ENCODE measurements at places on chromosomes 12 and 14.
A peak's percentile ranks its signal among the peaks of the same experiment; 100 is the strongest.

DNA sequence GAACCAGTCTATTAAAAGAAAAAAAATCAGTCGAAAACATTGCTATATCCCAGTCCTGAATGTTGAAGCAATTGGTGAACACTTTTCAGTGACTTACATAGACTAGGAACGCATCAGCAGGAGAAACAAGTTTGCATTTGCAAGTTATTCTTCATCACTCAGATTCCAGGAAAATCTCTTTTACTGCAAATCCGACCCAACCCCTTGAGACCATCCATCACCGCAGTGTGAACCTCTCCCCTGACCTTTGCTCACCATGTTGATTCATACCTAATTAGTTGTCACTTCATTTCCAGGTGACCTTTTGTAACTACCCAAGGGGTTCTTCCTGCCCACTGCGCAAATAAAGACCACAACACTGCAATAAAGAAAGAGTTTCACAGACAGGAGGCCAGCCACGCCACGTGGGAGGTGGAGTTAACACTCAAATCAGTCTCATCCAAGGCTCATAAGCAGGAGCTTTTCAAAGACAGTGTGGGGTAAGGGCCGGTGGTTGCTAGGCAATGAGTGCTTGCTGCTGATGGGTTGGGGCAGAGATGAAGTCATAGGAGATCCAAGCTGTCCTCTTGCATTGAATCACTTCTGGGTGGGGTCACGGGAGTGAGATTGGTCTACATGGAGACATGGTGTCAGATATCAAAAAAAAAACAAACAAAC lies 241.3 kb upstream of the TMEM132C start:
- no peaks in the 10 kb centered on the region for H3K4me1 ChIP-seq
- H3K36me3 ChIP-seq, result peaks cover 2% of the 10 kb centered on the region
- H3K27me3 ChIP-seq, result no peaks in the 10 kb centered on the region
- no peak for DNase-seq
- H3K4me3 ChIP-seq, result no peak overlapping the region

DNA sequence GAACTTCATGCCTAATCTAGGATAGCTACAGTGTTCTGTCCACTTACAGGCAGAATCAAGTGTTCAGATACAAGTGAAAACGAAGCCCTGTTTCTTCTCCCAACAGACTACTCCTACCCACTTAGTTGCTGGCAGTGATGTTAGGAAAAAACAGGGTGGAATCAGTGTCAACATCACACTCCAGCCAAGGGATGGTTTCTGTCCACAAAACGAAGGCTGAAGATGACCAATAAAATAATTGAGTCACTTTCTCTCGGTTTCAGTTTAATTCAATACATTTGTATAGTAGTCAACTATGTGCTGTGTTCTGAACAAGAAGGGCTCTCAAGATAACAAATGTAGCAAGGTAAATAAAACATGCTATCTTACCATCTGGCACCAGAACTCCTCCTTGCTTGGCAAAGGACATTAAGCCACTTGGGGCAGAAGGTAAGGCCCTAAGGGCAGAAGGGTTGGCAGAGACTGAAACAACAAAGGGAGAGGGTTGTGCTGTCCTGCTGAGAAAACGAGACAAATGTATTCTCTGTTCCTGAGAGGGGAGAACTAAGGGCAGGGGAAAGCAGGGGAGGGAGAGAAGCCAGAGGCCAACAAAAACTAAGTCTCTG lies 393.6 kb downstream of the DPF3 start:
- no peak for DNase-seq
- no peak overlapping the region for H3K4me3 ChIP-seq
- peaks cover 16% of the 10 kb centered on the region for H3K27me3 ChIP-seq
- H3K4me1 ChIP-seq, result no peaks in the 10 kb centered on the region
- H3K27ac ChIP-seq, result no peak overlapping the region

GRCh38 chr14:55274751-55275150 lies 3.5 kb downstream of the FBXO34 start:
- peak overlapping the region; percentile 10 for H3K4me3 ChIP-seq
- H3K27me3 ChIP-seq, result no peaks in the 10 kb centered on the region
- peaks cover 3% of the 10 kb centered on the region for H3K36me3 ChIP-seq

- no peaks in the 10 kb centered on the region for H3K4me1 ChIP-seq
- DNase-seq, result no peak
- H3K4me3 ChIP-seq, result no peak overlapping the region
- H3K27ac ChIP-seq, result no peak overlapping the region
- H3K27me3 ChIP-seq, result peaks cover 11% of the 10 kb centered on the region
- H3K36me3 ChIP-seq, result peaks cover 10% of the 10 kb centered on the region
Observed at GRCh38 chr14:88069677-88070076, 64.7 kb downstream of the GPR65 start.

DNA sequence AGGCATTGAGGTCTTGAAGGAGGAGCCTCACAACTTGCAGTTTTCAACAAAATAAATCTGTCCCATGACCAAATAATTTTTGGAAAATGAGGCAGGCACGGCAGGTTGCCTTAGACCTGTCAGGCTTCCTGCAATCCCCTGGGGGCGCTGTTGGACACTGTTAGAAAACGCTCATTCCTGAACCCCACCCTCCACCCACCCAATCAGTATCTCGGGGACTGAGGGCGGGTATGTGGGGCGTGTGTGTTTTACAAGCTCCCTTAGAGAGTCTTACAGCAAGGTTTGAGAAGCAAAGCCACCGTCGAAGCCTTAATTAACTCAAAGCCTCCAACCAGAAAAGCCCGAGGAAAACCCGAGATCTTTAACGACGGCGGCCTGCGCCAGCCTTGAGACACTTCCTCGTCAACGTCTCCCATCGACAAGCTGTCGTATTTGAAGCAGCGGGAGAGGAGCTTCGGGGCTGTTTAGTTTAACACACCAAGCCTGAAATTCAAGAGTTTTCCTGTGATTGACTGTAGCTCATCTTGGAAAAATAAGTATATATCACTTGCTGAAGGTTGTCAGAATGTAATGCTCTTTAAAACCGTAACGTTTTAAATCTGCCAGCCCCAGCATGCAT lies 123.0 kb downstream of the GLT1D1 start:
- DNase-seq, result peak; percentile 27
- H3K4me3 ChIP-seq, result no peak overlapping the region
- peaks cover 6% of the 10 kb centered on the region for H3K27me3 ChIP-seq
- no peaks in the 10 kb centered on the region for H3K4me1 ChIP-seq

- H3K4me1 ChIP-seq, result no peaks in the 10 kb centered on the region
- H3K4me3 ChIP-seq, result no peak overlapping the region
- DNase-seq, result no peak
- no peak overlapping the region for H3K27ac ChIP-seq
- peaks cover 6% of the 10 kb centered on the region for H3K27me3 ChIP-seq
Observed at GRCh38 chr12:82047446-82047845, 288.3 kb upstream of the PPFIA2 start.

GRCh38 chr12:29081101-29081500 lies 68.0 kb upstream of the FAR2 start:
- no peak for DNase-seq
- H3K4me1 ChIP-seq, result peaks cover 9% of the 10 kb centered on the region
- no peak overlapping the region for H3K4me3 ChIP-seq

- H3K4me3 ChIP-seq, result no peak overlapping the region
- H3K36me3 ChIP-seq, result no peaks in the 10 kb centered on the region
- no peak overlapping the region for H3K27ac ChIP-seq
- no peaks in the 10 kb centered on the region for H3K4me1 ChIP-seq
- H3K27me3 ChIP-seq, result no peaks in the 10 kb centered on the region
Observed at GRCh38 chr12:109681986-109682707, 31.5 kb upstream of the FAM222A start.

- no peaks in the 10 kb centered on the region for H3K4me1 ChIP-seq
- no peak overlapping the region for H3K4me3 ChIP-seq
- H3K27me3 ChIP-seq, result no peaks in the 10 kb centered on the region
- DNase-seq, result no peak
- H3K36me3 ChIP-seq, result no peaks in the 10 kb centered on the region
- no peak overlapping the region for H3K27ac ChIP-seq
Observed at GRCh38 chr14:105855246-105855892, 329.0 kb downstream of the TMEM121 start.

GRCh38 chr14:73634011-73634833 lies 10.6 kb upstream of the DNAL1 start:
- peak overlapping the region; percentile 75 for H3K4me3 ChIP-seq
- DNase-seq, result peak; percentile 13
- H3K27ac ChIP-seq, result no peak overlapping the region
- no peaks in the 10 kb centered on the region for H3K27me3 ChIP-seq
- H3K36me3 ChIP-seq, result no peaks in the 10 kb centered on the region
- H3K4me1 ChIP-seq, result peaks cover 17% of the 10 kb centered on the region

DNA sequence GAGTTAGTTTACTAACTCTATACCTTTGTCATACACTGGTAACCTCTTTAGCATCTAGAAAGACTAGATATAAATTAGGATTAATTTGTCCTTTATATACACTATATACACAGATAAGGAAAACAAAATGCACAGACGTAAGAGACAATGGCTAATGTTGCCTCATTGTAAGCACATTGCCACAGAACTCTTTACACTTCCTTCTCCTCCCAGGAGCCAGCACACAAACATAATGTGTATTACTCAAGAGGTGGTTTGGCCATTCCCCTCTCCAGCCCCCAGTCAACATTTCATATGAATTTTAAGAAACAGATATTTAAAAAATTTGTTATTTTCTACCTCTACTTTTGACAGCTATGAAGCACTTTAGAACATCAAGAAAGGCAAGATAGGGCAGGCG lies 131.4 kb upstream of the OR4E1 start:
- DNase-seq, result no peak
- H3K36me3 ChIP-seq, result no peaks in the 10 kb centered on the region
- H3K4me3 ChIP-seq, result no peak overlapping the region
- no peak overlapping the region for H3K27ac ChIP-seq
- peaks cover 21% of the 10 kb centered on the region for H3K27me3 ChIP-seq
- H3K4me1 ChIP-seq, result no peaks in the 10 kb centered on the region

DNA sequence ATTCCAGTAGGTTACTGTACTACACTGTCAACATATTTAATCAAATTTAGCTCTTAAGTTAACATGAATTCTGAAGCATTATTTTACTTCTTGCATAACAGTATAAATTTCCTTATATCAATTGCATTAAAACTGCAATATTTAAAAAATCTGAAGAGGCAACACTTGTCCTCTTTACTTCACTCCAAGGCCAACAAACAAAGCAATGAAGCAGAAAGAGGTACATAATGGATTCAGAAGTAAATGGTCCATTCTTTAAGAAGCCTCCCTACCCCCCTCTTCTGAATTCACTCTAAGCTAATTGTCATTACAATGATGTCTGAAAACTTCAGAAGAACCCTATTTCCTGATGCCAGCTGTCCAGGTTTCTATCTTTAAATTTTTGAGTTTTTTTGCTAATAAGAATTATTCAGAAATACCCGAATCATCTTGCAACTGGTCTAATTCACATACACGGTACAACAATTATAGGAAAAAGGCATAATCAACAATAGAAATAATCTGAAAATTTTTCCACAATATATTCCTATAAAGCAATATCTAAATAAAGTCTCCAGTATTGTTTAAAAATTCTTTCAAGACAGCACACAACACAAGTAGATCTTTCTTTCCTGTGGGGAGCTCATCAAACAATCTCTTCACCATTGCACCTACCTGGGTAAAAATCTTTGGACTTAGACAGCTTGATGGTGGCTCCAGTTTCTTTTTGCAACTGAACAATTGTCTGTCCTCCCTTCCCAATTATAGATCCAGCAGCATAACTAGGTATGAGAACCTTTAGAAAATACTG lies 2.9 kb downstream of the NOVA1 start:
- peaks cover 27% of the 10 kb centered on the region for H3K27me3 ChIP-seq
- no peaks in the 10 kb centered on the region for H3K4me1 ChIP-seq
- H3K4me3 ChIP-seq, result no peak overlapping the region
- no peak for DNase-seq
- no peaks in the 10 kb centered on the region for H3K36me3 ChIP-seq
- H3K27ac ChIP-seq, result no peak overlapping the region

- peaks cover 44% of the 10 kb centered on the region for H3K4me1 ChIP-seq
- H3K27ac ChIP-seq, result peak overlapping the region; percentile 93
- H3K4me3 ChIP-seq, result peak overlapping the region; percentile 45
- peaks cover 7% of the 10 kb centered on the region for H3K36me3 ChIP-seq
- H3K27me3 ChIP-seq, result peaks cover 15% of the 10 kb centered on the region
- DNase-seq, result peak; percentile 72
Observed at GRCh38 chr12:94941440-94941862, 62.0 kb downstream of the NDUFA12 start.

- no peaks in the 10 kb centered on the region for H3K27me3 ChIP-seq
- DNase-seq, result no peak
- no peaks in the 10 kb centered on the region for H3K36me3 ChIP-seq
- H3K4me1 ChIP-seq, result no peaks in the 10 kb centered on the region
- H3K27ac ChIP-seq, result no peak overlapping the region
Observed at GRCh38 chr12:98149691-98150210, 365.6 kb upstream of the TMPO start.

DNA sequence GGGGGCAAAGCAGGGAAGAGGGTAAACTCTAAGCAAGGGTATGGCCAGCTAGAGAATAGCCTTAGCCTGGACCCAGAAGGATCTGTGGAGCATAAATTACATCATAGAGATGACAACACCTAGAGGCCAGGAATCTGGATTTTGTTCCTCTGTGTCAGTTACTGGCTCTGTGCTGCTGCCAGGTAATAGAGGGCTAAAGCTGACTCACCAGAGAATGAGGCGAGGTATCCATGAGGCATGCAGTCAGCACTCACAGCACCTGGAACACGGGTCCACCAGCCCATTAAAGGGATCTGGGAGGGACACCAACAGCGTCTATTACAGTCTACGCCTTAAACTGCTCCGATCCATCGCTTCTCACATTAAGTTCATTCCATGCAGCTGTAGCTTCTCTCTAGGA lies 74.9 kb upstream of the CMKLR1 start:
- no peak overlapping the region for H3K4me3 ChIP-seq
- H3K36me3 ChIP-seq, result no peaks in the 10 kb centered on the region

DNA sequence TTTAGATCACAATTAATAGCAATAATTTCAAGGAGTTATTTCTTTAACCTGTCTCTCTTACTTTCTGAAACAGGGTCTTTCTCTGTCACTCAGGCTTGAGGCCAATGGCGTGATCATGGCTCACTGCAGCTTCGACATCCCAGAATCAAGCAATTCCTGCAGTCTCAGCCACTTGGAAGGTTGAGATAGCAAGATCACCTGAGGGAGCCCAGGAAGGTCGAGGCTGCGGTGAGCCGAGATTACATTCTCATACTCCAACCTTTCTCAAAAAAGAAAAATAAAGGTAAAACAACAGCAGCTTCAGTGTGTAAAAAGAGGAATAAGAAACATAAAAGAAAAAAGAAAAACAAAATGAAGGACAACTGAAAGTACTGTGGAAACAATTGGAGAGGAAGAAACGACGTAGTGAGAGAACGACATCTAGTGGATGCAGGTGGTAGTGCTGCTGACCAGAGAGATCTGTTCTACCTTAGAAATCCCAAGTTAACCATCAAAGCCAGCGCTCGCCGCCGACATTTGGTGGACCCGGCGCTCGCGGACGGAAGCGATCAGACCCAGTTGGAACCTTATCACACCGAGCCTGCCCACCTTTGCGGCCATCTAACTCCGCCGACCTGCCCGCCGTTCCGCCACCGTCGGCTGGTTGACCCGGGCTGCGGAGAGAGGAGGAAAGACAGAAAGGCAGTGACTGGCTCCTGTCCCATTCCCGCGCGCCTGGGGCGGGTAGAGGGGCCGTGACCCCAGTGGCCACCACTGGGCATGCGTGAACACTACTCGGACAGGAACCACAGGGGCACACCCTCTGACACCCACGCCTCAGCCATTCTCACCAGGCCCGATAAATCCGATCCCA lies 196.1 kb downstream of the ALG10 start:
- peak overlapping the region; percentile 92 for H3K4me3 ChIP-seq
- no peaks in the 10 kb centered on the region for H3K4me1 ChIP-seq
- H3K27ac ChIP-seq, result peak overlapping the region; percentile 92
- peaks cover 22% of the 10 kb centered on the region for H3K27me3 ChIP-seq
- peak; percentile 73 for DNase-seq
- peaks cover 2% of the 10 kb centered on the region for H3K36me3 ChIP-seq

- no peak overlapping the region for H3K4me3 ChIP-seq
- no peaks in the 10 kb centered on the region for H3K36me3 ChIP-seq
- DNase-seq, result no peak
- H3K27ac ChIP-seq, result no peak overlapping the region
Observed at GRCh38 chr12:2221030-2221621, 168.3 kb downstream of the CACNA1C start.
